ENCODE measurements at places on chromosomes 4 and X.

GRCh38 chr4:13533670-13534343, 10.5 kb downstream of the NKX3-2 start:
- no peak for DNase-seq

- DNase-seq = no peak
These were observed 38.6 kb downstream of the MFAP3L start for GRCh38 chr4:169987327-169988228.

DNA sequence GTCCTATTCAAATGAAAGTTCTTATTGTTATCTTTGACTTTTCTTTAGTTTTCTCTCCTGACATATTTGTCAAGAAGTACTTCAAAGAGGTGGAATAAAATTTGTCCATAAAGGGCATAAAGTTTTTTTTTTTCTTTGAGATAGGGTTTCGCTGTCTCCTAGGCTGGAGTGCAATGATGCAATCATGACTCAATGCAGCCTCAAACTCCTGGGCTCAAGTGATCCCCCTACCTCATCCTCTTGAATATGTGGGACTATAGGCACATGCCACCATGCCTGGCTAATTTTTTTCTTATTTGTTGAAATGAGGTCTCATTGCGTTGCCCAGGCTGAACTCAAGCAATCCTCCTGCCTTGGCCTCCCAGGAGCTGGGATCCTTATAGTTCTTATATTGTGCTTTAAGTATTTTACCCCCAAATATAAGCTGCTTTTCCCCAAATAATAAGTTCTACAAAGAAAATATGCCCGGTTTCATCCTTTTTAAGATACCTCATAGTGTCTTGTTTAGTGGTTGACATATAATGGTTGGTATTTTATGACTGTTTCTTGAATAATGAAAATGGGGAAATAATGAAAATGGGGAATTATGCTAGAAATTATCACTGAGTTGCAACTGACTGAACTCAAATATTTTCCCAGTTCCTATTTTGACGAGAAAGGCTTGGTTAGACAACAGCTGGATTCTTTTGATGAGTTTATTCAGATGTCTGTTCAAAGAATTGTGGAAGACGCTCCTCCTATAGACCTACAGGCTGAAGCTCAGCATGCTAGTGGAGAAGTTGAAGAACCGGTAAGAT, 11.6 kb downstream of the POLR2B start:
- DNase-seq = peak; percentile 48

DNA sequence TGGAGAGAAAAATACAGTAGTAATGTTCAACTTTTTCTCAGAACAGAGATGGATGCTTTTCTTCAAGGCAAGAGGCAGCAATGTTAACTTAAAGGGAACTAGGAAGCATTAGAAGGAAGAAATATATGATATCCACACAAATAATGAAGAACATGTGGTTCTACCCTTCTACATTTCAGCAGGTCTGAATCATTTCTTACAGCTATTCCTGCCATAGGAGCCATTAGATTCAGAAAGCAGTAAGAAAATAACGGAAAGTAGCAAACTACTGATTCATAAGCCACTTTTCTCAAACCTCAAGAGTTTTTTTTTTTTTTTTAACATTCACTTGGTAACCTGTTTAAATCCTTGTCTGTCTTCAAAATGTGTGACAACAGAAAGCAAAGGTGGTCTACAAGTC, 1251.6 kb upstream of the AGA start:
- no peak for DNase-seq

DNA sequence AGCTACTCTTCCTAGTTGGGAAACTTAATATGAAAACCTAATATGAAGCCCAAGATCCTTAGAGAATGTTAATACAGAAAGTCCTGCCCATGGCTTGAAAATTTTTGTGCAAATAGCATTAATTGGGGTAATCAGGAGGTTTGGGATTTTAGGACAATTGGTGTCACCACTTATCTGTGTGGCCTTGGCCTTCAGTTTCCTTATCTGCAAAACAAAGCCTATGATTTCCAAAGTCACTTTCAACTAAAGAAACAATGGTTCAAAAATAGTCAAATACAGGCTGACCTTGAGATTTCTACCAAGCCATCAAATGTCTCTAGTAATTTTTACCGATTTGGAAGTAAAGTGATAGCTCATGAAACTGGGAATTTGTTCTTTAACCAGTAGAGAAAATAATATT, 40.2 kb upstream of the FAM9C start:
- DNase-seq = peak; percentile 21

DNA sequence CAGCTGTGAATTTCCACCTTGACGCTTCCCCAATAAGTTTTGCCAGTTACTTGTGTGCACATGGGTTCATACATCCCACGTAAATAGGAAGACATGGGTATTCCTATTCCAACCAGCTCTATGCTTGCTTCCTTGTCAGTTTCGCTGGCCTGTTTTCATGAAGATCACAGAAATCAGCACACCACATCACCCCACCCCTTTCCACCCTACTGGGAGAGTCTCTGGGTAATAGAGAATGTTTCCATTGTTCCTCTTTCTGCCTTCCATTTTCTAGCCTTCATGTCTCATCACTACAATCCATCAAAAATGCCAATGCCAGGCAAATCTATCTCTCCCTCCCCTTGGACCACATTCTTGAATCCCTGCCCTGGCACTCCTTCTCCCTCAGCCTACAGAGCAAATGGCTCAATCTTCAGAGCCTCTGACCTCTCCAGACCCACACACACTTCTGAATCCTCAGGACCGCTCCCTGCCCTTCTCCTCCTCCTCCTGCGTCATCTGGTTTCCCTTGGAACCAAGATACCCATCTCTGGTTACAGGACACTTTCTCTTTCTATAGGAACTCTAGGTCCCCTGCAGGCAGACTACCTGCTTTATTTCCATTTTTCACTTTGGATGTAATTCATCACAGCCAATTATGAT, 323.3 kb downstream of the DHX15 start:
- no peak for DNase-seq

DNA sequence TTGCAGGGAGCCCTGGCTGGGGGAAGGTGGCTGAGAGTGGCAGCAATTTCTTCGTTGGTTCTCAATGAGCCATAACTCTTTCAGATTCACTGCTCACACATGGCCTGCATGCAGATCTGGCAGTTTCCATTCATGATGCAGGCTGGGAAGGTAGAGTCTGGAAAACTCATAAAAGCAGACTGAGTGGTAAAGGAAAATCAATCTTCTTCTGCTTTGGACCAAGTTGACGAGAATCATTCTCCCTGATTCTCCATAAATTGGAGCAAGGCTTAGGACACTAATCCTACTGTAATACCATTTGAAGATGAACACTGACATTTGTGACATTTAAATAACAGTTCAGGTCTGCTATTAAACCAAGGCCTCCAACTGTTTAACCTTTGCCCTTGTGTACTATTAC, 35.3 kb upstream of the HAND2 start:
- no peak for DNase-seq

DNA sequence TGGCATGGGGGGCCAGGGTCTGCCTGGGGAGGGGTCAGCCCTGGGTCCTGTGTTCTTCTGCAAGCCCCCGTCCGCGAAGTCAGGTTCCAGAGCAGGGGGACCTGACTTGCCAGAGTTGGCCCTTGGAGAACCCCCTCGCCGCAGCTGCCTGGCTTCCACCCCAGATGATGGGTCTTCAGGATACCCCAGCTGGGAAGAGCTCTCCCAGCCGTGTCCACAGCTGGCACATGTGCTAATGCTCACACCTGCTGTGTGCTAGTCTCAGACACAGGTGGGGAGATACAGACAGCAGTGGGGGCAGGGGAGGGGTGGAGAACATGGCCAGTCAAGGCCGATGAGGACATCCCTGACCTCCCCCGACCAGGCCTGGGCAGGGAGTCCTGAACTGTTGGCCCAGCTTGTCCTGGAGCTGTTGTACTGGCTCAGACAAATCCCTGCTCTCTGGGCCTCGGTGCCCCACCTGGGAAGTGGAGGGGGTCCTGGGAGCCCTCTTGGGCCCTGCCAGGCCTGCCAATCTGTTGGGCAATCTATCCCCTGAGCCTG, 3.5 kb downstream of the ADRA2C start:
- no peak for DNase-seq

DNA sequence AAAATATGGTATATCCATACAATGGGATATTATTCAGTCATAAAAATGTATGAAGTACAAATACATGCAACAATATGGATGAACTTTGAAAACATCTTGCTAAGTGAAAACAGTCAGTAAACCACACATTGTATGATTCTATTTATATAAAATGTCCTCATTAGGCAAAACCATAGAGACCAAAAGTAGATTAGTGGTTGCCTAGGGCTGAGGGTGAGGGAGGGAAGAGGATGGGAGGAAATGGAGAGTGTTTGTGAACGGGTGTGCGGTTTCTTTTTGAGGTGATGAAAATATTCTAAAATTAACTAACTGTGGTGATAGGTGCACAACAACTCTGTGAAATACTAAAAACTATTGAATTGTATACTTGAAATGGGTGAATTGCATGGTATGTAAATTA, 29.6 kb downstream of the TEX11 start:
- no peak for DNase-seq

DNA sequence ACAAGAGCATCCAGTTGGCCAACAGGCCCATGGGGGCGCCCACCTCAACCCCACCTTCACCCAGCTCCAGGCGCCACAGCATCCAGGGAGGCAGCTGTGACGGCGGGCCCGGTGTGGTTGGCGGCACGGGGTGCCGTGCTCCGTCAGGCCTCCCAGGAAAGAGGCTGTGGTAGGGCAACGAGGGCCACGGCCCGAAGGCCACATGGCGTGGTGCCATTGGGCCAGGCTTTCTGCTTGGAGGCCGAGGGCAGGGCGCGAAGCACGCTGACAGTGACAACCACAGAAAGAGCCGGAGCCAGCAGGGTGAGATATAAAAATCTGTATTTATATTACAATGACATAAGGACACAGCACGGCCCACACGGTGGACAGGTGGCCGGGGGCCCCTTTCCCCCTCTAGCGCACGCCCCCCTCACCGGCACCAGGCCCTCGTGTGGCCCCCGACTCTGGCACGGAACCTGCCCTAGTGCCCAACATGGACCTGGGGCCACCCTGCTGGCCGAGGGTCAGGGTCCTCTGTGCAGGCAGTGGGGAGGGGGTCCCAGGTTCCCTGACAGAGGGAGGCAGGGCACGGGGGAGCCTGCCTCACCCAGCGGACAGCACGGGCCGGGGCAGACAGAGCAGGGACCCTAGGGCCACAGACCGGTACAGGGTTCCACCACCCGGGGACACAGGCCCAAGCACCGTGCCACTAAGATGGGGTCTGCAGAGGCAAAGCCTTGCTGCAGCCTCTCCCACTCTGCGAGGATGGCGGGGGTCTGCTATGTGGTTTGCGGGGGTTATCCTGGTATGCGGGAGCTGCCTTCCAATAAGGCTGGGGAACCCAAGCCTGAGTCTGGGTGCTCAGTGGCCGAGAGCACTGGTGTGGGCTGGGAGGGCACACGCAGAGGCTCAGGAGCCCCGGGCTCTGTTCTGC, 5.5 kb upstream of the HAUS3 start:
- no peak for DNase-seq

DNA sequence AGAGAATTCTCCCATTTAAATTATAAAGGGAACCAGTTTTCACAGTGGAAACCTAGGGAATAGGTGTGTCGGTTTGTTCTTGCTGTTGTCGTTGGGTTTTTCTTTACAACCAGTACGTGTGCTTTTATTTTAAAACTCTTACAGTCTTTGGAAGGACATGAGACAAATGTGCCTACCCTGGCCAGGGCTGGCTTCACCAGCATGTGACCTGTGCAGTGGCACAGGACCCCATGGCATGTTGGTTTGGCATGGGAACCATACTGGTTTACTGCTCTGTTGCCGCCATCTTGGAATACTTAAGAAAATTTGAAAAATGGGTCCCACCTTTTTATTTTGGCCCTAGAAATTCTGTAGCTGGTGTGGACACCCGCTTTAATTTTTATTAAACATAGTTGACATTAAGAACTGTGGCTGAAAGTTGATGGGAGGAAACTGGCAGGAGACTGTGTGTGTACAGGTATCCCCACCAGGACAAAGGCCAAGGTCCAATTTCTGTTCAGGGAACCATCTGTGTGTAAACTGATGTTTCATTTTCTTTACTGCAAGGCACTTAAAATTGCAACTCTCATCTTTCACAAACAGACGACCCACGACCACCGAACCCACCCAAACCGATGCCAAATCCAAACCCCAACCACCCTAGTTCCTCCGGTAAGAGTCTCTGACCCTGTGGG, 28.8 kb downstream of the CD99 start:
- DNase-seq = no peak

GRCh38 chr4:1242506-1243450, 6.2 kb downstream of the CTBP1 start:
- no peak for DNase-seq

DNA sequence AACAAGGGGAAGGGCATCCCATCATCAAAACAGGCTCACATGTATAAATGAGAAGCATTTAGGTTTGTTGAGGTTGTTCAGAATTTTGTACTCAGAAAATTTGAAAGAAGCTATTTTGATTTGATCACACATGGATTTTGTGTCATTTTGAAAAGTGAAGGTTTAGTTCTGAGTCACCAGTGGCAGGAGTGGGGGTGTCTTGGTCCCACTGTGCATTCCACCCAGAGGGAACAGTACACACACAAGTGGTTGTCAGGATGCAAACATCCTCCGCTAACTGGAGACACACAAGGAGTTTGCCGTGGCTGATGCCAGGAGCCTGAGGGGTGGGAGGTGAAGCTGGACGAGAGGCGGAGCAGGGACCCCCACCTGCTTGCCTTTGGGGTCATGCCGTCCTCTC, 198.2 kb upstream of the PSAPL1 start:
- no peak for DNase-seq

DNA sequence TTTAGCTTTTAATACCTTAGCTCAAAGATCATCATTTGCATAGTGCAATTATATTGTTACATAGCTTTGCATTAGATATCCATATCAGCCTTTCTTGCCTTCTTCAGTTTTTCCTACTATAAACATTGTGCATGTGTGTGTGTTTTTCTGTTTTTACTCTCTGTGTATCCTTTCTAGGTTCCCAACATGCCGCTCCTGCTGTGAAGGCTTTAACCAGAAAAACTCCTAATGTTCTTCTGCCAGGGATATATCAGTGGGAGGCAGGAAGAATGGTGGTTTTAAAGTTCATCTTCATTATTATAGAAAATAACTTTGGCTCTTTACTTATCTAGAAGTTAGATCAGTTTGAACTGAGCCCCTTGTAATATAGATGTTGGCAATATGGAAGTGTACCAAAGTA, 61.2 kb downstream of the CPE start:
- no peak for DNase-seq

DNA sequence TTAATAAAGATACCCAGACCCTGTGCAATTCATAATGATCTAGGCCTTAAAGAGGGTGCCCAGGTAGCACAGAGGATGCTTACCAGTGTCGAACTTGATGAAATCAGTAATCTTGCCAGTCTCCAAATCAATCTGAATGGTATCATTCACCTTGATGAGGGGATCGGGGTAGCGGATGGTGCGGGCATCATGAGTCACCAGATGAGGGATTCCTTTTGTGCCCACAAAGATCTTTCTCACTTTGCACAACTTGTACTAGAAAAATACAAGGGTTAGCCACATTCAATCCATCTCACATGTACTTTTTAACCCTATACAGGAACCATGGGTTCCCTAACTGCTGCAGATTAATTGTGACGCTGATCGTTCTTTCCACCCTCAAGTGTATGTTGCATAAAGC, 3.3 kb downstream of the RPS4X start:
- no peak for DNase-seq
